ENCODE measurements at places on chromosomes 4 and X.

- no peak for DNase-seq
Observed at GRCh38 chrX:130071611-130072344, 38.5 kb downstream of the ELF4 start.

DNA sequence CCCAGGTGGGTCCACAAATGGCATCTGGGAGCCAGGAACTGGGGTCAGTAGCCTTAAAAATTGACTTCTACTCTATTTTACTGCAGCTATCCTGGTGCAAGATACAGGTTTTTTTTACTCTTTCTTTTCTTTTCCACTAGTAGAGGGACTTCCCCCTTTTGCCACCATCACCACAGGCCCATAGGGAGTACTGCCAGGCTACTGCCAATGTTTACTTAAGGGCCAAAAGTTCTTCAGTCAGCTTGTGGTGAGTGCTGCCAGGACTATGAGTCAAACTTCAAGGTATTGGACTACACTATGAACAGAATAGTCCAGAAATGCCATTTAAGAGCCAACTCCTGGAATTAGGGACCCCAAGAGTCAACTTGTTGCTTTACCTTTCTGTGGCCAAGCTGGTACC is 94.7 kb downstream of the EDA2R start:
- DNase-seq, result no peak

- DNase-seq, result no peak
Observed at GRCh38 chrX:129614481-129615255, 40.1 kb downstream of the APLN start.

DNA sequence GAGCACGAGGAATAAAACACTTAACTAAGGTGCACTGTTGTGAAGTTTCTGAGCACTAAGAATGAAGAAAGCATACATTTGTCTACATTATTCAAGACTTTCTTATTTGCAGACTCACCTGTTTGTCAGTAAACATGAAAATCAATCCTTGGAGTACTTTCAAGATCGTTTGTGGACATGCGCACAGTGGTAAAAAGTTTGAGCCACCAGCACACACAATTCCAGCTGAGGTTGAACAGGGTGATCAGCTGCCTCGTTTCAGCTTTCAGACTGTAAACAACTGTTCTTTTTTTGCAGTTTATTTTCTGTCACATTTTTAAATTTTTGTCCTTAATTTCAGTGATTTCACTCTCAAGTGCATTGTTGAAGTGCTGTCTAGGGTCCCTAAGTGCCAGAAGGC is 143.8 kb upstream of the VCX2 start:
- DNase-seq, result no peak

GRCh38 chrX:134741746-134742145 is 83.5 kb upstream of the PLAC1 start:
- DNase-seq, result no peak
